ENCODE measurements at places on chromosomes 1 and 21.

GRCh38 chr1:231011360-231011759 lies 28.7 kb downstream of the FAM89A start:
- DNase-seq: no peak

- DNase-seq: no peak
Observed at GRCh38 chr1:185338719-185339622, 21.9 kb upstream of the IVNS1ABP start.

- no peak for DNase-seq
Observed at GRCh38 chr1:21638531-21639341, 30.4 kb downstream of the RAP1GAP start.

- no peak for DNase-seq
Observed at GRCh38 chr1:225596736-225597135, 56.2 kb downstream of the ENAH start.

DNA sequence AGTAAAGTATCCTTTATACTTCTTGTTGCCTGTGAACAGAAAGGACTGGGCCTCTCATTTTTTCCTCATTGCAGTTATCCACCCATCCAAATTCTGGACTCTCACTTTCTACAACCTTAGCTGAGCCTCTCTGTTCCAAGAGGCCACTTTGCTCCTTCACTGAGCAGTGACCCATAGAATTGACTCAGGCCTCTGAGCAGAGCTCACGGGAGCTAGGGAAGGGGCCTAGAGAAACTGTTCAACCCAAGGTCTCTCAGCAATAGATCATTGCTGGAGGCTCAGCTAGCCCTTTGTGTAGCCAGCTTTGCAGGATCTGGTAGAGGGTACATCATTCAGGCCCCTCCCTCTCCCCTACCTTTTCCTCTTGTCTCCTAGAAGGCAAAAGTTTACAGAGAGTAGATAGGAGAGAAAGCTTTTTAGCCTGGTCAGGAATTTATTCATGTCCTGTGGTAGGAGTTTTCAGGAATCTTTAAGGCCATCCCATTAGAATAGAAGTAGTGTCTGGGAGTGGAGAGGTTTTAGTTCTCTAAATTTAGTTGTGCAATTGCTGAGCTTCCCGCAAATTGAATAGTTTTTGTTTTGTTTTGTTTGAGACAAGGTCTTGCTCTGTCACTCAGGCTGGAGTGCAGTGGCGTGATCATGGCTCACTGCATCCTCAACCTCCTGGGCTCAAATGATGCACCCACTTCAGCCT lies 6.7 kb downstream of the INTS3 start:
- DNase-seq: no peak

GRCh38 chr1:56065729-56066128 lies 513.6 kb downstream of the PLPP3 start:
- no peak for DNase-seq

DNA sequence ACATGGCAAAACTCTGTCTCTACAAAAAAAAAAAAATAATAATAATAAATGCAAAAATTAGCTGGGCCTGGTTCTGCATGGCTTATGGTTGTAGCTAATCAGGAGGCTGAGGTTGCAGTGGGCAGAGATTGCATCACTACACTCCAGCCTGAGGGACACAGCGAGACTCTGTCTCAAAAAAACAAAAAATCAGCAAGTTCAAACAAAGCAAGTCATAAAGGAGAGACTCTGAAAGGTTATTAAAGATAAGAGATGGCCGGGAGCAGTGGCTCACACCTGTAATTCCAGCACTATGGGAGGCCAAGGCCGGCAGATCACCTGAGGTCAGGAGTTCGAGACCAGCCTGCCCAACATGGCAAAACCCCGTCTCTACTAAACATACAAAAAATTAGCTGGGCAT lies 28.8 kb downstream of the COP1 start:
- no peak for DNase-seq

- DNase-seq: no peak
Observed at GRCh38 chr1:160087118-160087662, 5.9 kb downstream of the KCNJ9 start.

- no peak for DNase-seq
Observed at GRCh38 chr1:6512908-6513280, 21.4 kb upstream of the PLEKHG5 start.

GRCh38 chr1:93917302-93917701 lies 8.1 kb upstream of the GCLM start:
- DNase-seq: no peak

DNA sequence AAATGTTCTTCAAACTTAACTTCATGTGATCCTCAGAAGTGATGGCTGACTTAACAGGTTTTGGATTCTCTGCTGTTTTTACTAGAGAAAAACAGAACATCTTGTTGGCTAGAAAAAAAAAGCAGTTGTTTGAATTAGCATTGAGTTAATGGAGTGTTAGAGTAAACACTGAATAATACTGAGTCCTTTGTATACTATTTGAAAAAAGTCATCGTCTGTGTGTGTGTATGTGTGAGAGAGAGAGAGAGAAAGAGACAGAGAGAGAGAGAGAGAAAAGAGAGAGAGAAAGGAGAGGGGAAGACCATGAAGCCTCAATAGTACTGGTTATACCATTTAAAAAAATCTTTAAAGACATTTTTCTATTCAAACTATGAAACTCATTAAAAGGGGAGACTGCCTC lies 10.4 kb downstream of the ZNF697 start:
- no peak for DNase-seq

- no peak for DNase-seq
Observed at GRCh38 chr1:225977937-225978748, 21.0 kb downstream of the SDE2 start.

GRCh38 chr1:221470000-221470698 lies 271.7 kb downstream of the DUSP10 start:
- DNase-seq: no peak

DNA sequence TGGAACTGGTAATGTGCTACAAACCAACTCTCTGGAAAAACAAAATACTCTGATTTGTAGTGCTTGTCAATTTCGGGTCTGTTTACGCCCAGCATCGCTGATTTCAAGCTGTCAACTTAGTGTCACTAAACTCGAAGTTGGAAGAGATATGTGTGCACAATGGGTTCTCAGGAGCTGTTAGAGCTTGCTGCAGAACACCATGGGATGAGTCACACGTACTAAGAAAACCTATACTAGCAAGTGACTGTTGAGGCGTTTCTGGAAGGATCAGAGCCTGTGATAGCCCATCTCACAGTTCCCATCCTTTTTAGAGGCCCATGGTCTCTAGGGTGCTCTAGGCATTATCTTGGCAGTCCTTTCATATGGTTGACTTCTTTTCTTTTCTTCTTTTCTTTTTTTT lies 14.3 kb downstream of the GMEB1 start:
- no peak for DNase-seq

DNA sequence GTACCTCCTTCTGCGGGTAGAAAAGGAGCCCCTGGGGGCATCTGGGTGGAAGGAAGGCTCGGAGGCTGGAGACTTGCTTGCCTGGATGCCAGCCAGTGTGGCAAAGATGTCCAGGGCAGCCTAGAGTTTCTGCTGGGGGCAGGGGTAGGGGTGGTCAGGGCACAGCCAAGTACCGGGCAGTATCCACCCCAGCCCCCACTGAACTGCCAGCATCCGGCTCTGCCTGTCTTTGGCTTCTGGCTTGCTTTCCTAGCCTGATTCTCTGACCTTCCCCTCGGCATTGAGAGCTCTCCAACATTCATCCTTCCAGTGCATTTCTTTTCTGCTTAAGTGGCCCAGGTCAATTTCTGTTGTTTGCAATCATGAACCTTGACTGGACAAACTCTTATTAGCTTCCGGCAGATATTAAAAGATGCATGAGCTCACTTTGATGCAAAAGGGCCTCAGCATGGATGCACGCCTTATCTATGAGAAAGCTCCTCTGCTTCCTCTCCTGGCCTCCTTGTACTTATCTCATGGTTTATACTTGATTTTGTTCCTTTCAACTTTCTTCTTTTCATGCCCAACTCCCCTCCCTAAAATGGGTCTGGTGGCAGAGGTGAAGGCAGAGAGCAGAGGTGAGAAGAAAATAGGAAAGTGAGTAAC lies 116.9 kb downstream of the HLCS start:
- no peak for DNase-seq

DNA sequence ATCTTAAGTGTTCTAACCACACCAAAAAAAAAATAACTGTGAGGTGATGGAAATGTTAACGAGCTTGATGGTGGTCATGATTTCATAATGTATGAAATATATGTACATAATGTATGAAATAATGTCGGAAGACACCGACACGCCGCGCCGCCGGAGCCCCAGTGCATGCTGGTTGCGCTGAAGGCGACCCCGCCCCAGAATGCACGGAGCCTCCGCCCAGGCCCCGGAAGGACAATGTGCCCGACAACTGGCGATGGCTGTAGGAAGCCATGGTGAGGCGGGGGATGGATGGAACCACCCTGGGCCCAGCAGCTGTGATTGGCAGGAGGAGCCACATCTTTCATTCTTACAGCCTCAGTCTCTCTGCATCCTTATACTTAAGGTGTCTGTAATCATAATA lies 7.4 kb downstream of the OR2T10 start:
- DNase-seq: no peak

GRCh38 chr21:14244911-14245310 lies 29.0 kb downstream of the RBM11 start:
- no peak for DNase-seq

DNA sequence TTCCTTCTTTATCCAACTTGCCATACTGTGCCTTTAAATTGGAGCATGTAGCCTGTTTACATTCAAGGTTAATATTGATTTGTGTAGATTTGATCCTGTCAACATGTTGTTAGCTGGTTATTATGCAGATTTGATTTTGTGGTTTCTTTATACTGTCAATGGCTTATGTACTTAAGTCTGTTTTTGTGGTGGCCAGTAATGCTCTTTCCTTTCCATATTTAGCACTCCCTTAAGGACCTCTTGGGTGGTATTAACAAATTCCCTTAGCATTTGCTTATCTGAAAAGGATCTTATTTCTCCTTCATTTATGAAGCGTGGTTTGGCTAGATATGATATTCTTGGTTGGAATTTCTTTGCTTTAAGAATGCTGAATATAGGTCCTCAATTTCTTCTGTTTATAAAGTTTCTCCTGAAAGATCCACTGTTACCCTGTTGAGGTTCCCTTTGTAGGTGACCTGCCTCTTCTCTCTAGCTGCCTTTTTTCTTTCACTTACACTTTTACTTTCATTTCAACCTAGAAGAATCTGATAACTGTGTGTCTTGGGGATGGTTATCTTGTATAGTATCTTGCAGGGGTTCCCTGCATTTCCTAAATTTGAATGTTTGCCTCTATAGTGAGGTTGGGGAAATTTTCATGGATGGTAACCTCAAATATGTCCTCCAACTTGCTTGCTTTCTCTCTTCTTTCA lies 86.9 kb upstream of the NEGR1 start:
- DNase-seq: no peak
